ENCODE measurements at places on chromosomes 16 and 17. TPM values are rescaled to one million over a fixed set of nuclear protein-coding genes. Genes with fewer than 3 reads are reported as not detected.

- no peak for DNase-seq
These were observed 28.7 kb upstream of the MYO15B start for GRCh38 chr17:75558666-75559530.

GRCh38 chr16:6160303-6160702 lies 1062.7 kb upstream of the EEF2KMT start:
- DNase-seq: no peak

DNA sequence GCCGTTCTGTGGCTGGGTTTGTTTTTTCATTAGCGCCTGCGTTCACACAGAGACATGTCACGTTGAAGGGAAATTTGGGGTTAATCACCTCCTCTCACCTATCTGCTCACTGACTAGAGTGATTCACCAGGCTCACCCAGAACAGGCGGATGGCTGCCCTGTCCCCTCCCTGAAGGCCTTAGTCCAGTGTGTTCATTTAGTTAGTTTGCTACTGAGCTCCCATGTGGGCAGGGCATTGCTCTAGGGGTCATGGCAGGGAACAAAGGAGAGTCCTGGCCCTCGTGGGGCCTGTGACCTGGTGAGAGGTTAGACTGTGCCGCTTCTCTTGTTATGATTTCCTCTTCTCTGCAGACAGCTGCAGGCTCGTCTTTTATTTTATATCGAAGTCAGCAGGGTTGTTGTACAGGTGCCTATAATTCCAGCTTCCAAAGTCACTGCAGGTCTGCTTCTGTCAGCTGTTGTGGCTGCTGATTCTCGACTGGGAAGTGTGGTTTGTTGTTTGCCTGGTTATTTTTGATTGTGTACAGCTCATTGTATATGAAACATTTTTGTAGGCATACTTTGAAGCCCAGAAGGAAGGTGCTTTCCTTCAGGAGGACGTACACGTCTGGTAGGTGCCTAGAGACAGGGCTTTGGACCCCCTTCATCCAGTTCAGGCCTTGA lies 73.4 kb upstream of the GSE1 start:
- DNase-seq: no peak

DNA sequence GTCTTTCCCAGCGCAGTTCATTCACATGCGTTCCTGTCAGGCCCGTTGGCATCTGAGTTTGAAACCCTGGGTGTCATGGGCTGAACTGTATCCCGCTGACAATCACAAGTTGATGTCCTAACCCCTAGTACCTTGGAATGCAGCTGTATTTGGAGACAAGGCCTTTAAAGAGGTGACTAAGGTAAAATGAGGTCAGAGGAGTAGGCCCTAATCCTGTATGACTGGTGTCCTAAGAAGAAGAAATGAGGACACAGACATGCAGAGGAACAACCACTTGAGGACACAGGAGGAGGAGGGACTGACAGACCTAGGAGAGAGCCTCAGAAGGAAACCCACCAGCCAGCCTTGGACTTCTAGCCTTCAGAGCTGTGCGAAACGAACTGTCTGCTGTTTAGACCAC lies 33.1 kb downstream of the TRPV2 start:
- DNase-seq: no peak

Gene HMOX2
- 65.1 TPM for polyA plus RNA-seq

Gene PKMYT1
- 8.5 TPM for polyA plus RNA-seq

Gene LRRC75A
- 1.3 TPM for polyA plus RNA-seq

Measured in SK-N-SH (cell line).